Hindlimb muscle (tissue), 1 donor: ENCODE measurements at places on chromosomes 16 and 17.

- DNase-seq: no peak
These were observed 22.7 kb upstream of the CYTH1 start for GRCh38 chr17:78804777-78805176.

DNA sequence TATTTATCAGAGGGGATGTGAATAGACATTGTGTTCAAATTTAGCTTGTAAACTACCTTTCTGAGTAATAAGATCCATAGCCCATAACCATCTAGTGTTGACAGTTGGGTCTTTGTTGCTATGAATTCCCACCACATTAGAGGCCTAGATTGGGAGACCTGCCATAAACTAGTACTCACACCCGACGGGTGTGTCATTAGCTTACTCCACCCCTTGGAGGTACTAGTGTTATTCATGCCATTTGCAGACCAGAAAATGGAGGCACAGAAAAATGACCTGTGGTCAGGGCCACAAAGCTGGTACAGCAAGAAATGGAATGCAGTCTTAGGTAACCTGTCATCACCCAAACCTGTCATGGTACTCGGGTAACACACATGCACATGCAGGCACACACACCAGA, 41.3 kb upstream of the BCAR1 start:
- no peak for DNase-seq

DNA sequence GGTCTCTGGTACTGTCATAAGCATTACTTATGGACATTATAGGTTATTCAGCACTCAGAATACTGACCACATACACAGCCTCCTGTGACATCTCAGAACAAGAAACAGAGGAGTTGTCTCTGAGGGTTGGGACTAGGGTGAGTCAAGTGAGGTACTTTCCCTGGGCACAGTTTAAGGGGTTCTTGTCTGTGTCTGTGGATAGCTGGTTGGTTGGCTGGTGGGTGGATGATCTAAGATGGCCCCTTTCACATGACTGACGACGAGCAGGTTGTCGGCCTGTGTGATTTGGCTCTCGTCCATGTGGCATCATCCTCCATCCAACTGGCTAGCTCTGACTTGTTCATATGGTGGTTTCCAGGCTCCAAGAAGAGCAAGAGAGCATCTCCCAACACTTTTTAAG, 163.9 kb downstream of the PRKCB start:
- no peak for DNase-seq

DNA sequence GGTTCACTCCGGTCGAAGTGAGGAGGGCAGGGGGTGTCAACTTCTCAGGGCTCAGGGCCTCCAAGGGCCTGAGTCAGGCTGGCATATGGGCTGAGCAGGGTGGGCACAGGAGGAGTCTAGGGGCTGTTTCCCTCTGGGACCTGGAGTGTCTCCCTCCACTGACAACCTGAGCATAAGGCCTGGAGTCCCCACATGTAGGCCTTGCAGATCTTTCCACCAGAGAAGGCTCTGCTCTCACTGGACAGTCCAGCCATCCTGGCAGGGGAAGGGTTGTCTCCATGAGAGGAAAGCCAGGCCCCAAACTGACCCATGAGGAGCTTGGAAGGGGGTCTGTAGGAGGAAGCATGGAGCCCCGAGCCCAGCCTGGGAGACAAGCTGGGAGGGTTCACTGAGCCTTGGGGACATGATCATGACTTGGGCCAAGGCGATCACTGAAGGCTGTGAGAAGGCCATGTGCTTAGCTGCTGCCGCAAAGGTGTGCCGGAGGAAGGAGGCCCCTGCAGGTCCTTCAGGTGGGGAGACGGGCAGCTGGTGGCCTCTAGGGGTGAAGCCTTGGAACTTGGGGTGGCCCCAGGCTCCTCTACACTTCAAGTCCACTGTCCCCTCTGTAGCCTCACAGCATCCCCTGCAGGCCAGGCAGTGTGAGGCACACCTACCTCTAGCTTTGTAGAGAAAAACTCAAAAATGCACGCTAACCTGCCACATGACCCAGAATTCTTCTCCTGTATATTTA, 9.9 kb downstream of the CMTM2 start:
- DNase-seq: no peak

DNA sequence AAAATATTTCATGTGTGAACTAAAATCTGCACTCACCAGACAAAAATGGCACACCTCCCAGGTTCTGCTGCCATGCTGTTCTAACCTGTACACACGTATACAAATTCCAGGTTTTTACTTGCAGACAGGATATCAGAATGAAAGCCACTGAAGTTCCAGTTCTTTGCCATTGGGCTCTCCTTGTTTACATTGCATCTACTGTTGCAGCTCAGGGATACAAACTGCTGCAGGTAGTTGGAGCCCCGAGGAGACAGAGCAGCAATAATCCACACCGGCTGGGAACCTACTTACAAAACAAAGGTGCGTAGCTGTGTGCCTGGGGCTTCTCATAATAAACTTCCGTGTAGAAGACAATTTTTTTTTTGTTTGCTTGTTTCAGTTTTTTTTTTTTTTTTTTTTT, 59.6 kb downstream of the HAPSTR1 start:
- no peak for DNase-seq
